ENCODE measurements at places on chromosomes 5 and 9.

GRCh38 chr9:121271368-121272341, 3.7 kb downstream of the GSN start:
- DNase-seq: no peak

- DNase-seq: no peak
These were observed 98.4 kb downstream of the PHF2 start for GRCh38 chr9:93674580-93675335.

DNA sequence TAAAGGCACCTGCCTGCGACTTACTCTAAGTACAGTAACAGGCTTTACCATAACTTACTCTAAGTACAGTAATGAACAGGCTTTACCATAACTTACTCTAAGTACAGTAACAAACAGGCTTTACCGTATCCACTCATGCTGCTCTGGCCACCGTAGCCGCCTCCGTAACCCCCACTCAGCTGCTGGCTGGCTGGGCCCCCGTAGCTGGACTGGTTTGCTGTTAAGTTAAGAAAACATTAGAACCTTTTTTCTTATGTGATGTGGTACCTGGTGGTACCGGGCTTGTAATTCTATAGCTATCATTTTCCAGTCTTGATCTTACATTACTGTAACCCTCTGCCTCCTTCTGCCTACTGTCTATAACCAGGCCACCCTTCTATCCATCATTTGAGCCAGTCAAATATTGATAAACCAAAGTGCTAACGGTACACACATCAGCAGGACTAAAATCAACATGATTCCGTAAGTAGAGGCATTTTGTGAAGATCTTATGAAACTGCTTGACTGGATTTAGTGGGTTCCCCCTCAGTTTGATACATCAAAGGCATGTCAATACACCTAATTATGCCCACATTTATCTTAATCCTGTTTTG, 7.4 kb downstream of the HNRNPH1 start:
- no peak for DNase-seq

- no peak for DNase-seq
These were observed 223.9 kb downstream of the FANCC start for GRCh38 chr9:95093586-95093985.

GRCh38 chr5:163944738-163945137, 439.3 kb downstream of the MAT2B start:
- DNase-seq: no peak

DNA sequence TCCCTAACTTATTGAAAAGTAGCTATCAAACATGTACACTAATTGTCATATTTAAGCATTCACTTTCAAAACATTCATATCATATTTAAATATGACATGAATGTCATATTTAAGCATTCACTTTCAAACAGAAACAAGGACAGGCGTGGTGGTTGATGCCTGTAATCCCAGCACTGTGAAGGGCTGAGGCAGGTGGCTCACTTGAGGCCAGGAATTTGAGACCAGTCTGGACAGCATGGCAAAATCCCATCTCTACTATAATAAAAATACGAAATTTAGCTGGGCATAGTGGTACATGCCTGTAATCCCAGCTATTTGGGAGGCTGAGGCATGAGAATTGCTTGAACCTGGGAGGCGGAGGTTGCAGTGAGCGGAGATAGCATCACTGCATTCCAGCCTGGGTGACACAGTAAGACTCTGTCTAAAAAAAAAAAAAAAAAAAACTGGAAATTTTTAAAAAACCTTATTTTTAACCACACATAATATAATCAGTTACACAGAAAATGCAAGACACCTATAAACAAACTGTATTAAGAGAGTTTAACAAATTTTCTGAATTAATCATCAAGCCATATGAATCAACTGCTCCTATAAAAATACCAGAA, 88.1 kb downstream of the LPAR1 start:
- DNase-seq: no peak

DNA sequence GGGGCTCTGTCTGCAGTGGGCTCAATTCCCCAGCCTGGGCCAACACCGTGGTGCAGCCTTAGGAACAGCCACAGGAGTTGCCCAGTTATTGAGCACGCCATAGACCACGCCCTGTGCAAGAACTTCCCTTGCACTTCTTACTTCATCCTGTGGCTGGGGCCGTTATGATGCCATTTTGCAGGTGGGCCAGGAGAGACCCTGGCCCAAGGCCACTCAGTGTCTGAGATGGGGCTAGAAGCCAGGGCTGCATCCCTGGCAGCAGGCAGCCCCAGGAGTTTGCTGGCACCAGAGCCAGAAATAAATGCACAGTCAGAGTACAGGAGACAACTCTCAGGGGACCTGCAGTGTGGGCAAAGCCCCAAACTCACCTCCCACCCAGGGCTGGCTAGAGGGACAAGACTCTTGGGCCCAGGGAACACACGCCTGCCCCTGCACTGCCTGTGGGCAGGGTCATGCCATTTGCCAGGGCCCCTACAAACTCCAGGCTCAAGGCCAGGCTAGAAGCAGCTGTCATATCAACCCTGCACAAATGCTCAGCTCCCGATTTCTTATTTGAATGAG, 6.7 kb downstream of the CORO2A start:
- no peak for DNase-seq

DNA sequence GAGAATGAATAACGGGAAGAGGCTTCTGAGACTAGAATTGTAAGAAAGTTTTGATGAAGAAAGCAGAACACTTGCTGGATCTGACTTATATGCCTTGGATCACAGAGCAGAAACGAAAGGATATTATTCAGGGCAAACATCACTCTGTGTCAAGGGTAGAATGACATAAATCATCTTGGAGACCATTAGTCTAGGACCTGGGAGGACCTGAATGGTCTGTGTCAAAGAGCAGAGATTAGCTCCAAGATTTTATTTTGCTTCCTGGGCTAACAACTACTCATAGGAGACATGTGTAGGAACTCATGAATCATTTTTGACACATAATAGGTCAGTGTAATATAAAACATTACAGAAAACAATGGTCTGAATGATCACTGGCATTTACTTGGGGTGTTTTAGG, 417.9 kb downstream of the SLCO4C1 start:
- DNase-seq: no peak

- DNase-seq: no peak
These were observed 180.5 kb upstream of the DMAC1 start for GRCh38 chr9:7980041-7980440.

GRCh38 chr5:61332851-61333320, 828 bp downstream of the ZSWIM6 start:
- no peak for DNase-seq

DNA sequence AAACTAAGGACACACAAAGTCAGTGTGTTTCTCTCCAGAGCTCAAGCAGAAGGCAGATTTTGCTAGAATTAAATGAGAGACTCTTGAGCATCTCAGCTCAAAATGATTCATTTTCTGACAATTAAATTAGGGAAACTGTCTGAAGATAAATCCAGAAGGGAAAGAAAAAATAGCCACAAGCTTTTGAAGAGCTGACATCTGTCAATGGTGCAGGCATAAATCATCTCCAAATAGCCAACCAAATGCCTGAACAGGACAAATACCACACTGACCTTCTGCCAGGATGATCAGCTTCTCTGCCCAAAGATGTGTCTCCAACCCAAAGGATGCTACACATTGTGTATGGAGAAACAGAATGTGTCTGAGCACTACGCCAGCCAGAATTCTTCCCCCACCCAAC, 199.3 kb downstream of the CTNND2 start:
- peak; percentile 49 for DNase-seq

DNA sequence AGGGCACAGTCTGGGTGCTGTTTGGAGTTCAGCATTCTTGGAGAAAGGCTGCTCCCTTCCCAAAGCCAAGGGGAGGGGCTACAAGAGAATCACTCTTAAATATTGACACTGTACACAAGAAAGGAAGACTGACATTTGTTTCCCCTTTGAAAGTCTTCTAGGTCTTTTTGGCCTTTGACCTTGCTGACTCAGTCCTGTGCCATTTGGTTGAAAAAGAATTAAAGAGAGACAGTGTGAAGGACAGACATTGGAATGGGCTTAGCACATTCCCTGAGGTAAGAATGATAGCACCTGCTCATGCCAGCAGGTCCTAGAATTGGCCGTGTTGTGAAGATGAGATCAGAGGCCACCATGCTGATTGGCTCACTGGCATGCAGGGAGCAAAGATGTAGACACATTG, 271.4 kb upstream of the ZNF608 start:
- no peak for DNase-seq

- DNase-seq: no peak
These were observed 62.8 kb downstream of the CDKN2A start for GRCh38 chr9:21931428-21931827.

GRCh38 chr5:10578293-10578665, 14.4 kb downstream of the ANKRD33B start:
- no peak for DNase-seq

- DNase-seq: no peak
These were observed 54.4 kb downstream of the CCDC192 start for GRCh38 chr5:127757576-127757975.

DNA sequence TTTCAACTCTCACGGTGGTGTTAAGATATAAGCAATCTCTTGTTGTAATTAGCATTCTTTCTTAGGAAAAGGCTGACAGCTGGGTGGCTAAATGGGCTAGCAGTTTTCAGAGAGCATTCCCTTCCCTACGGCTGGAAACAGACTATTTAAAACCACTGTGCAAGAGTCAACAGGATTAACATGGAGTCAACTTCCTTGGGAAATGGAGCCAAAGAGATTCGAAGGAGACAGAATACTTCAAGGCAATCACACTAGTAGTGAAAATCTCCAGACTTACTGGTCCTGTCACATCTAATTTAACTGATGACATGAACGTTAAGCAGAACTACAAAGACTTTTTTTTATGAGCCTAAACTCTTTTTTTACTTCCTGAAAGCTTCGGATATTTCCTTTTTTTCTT, 453.3 kb upstream of the ITGA1 start:
- no peak for DNase-seq

GRCh38 chr5:104265531-104266140, 703.0 kb upstream of the NUDT12 start:
- no peak for DNase-seq

DNA sequence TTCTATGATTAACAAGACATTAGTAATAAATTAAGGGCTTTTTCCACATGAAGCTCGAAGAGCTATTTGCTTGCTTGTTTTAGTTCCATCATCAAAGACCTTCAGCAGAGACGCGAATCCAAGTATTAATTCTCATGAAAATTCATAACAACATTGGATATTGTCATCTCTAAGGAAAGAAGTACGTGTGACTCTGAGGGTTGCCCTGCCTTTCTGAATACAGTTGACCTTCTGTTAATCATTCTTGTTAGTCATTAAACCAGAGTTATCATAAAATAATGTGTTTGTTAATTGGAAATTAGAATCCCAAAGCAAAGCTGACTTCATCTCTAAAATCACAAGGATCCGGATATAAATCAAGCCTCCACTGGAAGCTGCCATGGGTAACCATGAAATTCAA, 222.5 kb downstream of the ZNF608 start:
- no peak for DNase-seq

- no peak for DNase-seq
These were observed 998.5 kb upstream of the CDH6 start for GRCh38 chr5:30195036-30195435.

- no peak for DNase-seq
These were observed 32.4 kb upstream of the C5orf24 start for GRCh38 chr5:134813407-134813806.

DNA sequence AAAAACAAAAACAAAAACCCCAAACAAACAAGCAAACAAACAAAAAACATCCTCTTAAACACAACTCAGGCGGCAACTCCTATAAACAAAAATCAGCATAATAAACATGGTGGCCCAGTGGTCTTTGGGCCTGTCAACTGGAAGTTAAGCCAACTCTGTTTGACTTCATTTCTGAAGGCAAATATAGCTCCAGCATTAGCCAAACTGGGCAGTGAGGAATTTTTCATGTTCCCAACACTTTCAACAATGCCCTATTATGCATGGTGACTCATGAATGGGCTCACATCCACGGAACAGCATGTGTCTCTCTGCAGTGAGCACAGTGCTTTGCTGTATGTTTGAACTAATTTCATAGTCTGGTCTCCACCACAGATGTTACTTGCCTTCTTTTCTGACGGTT, 143.9 kb upstream of the STC2 start:
- peak; percentile 77 for DNase-seq

DNA sequence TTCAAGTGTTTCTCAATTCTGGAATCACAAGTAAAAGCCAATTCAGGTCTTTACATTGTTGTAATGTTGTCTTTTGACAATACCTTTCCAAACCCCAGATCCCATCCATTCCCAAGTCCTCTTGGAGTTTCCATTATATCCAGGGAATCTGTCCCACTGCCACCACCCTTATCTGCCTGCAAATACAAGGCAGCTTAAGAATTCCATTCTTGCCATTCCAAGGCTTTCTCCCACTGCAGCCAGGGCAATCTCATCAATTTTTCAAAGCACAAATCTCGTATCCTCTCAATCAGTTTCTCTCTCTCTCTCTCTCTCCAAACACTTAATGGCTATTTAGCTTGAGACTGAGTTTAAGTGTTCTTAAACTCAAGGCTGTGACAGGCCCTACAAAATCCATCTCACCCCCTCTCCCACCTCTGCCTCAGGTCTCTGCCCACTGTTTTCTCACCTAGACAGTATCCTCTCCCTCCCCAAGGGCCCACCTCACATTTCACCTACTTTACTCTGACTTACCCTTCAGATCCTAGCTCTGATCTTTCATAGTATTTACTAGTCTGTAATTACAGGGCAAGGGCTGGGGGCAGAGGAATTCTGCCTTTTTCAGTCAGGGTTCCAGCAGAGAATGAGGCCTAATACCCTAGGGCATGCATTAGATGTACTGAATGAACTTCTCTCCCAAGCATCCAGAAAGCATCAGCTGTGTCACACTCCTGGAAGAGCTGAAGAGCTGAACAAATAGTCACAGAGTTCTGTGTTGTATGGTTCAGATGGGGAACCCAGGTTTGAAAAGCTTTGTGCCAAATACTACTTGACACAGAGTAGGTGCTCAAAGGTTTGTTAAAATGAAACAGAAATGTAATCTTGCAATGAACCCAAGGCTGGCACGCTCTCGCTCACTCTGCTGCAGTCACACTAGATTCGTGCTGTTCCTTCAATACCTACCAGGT, 46.0 kb downstream of the RAPGEF1 start:
- no peak for DNase-seq

DNA sequence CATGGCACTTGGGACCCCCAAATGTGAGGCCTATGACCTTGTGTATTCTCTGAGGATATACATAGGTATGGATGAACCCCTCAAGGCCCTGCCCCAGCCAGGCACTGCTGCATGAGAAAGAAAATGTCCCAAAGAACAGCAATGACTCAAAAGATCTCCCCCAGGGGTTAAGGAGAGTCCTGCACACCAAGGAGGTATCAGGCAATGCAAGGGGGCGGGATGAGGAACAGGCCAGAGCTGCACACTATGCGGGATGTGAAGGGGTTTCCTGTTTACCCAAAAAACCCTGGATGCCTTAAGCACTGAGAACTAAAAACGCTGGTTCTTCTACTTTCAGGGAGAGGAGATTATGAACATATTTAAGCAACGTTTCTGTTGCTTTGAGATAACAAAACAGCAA, 3.4 kb downstream of the RAPGEF1 start:
- DNase-seq: no peak

GRCh38 chr9:103991001-103991400, 103.1 kb upstream of the SMC2 start:
- no peak for DNase-seq

All from NCI-H446 treated with DMSO at 0.1 percent for 48 hours (cell line).